ENCODE measurements at places on chromosomes 13 and 19.

DNA sequence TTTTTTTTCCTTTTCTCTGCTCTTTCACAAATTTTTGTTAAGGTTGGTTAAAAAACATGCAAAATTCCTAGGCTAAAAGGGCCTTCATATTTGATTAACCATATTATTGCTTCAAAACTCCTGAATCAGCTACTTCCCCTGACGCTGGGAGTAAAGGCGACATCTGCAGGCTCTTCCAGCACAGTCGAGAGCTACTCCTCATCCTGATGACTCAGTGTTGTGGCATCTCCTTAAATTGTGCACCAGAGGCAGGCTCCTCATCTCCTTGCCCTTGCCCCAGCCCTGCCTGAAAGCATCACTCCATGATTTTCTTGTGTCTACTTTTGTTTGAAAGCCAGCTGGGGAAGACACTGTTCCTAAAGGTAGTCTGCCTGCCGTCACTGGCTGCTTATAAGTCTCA is 24.5 kb upstream of the SOX1 start:
- DNase-seq = no peak

- no peak for DNase-seq
Measured at GRCh38 chr13:112653071-112653470, 36.8 kb upstream of the ATP11A start.

- no peak for DNase-seq
Measured at GRCh38 chr13:33543089-33543459, 257.5 kb upstream of the STARD13 start.

DNA sequence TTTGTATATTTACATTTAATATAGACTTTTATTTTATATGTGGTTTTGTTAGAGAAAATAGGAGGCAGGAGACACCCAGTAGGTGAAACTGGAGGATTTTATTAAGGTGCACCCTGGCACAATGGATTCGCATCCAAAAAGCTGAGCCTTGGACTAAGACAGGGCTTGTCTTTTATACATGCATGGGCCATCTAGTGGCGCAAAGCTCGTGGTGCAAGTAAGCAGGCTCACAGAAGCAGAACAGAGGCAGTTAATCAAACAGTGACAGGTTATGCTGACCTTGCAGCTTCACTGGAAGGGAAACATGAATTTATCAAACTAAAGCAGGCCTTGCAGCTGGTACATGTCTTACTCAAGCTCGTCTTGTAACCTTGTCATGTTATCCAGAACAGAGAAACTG is 58.8 kb upstream of the ZNF681 start:
- no peak for DNase-seq

DNA sequence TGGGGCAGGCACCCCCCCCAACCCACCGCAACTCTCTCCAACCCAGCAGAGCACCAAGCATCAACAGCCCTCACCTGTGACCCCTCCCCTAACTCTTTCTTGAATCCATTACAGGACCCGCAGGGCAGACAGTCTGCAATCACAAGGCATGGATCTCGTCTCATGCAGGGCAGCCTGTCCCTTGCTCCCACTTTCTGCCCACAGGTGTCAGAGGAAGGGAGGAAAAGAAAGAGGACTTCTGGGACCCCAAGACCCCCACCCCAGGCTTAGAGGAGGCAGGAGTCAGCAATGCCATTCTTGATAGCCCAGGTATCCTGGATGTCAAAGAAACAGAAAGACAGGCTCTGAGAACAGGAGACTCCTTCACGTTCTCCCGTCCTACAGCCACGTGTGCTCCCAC is 47.4 kb upstream of the TUBGCP3 start:
- DNase-seq = no peak

DNA sequence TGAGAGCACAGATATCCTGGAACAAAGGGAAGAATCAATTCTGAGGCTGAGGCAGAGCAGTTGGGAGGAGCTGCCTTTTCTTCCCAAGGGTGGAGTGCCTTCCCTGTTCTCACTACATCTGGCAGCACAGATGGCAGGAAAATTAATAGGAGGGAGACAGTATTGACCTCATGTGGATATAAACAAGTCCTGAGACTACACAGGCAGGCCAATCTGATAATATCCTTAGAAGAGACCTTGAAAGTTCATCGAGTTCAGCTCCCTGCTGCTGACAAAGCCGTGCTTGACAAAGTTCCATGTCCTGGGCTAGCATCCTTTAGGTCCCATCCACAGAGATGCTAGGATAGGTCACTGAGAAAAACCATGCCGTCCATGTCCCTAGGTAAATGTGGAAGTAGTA is 1451.5 kb downstream of the EFNB2 start:
- no peak for DNase-seq

- no peak for DNase-seq
Measured at GRCh38 chr13:113403255-113404104, 39.5 kb upstream of the GRTP1 start.

DNA sequence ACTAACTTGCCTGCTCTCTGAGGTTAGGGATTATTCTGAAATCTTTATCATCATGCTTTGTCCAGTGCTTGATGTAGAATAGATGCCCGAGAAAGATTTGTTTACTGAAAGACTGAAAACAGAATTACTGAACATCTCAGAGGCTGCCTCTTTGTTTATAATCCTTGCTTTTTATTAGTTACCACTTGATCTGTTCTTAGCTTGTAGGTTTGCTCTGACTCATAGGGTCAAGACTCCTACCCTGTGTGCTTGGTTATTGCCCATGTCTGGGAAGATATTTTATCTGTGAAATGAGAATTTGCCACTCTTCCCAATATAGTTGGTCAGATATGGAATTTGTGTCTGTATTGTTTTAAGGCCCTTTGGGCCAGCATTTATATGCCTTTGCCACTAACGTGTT is 675.3 kb downstream of the DIAPH3 start:
- DNase-seq = no peak

GRCh38 chr13:112994084-112994780 is 25.2 kb downstream of the MCF2L start:
- no peak for DNase-seq

- DNase-seq = no peak
Measured at GRCh38 chr19:45035755-45036154, 3.1 kb upstream of the CLASRP start.

DNA sequence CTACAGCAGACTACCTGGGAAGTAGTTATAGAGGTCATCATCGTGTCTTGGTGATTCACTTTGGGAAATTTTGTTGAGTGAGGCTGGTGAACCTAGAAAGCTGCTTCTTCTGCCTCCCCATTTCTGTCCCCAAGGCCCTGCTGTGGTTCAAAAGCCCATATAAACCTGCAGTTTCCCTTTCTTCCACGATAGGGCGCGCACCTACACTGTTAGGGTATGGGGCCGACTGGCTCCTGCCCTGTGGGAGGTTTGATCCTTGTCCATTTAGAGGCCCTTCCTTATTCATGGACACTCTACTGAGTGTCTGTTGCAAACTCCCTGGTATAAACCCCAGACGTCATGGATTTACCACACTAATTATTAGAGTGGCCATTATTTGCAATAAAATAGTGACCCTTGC is 191.8 kb downstream of the GGACT start:
- no peak for DNase-seq

GRCh38 chr13:112198396-112199010 is 131.6 kb downstream of the SOX1 start:
- no peak for DNase-seq

GRCh38 chr13:41467425-41467945 is 10.1 kb downstream of the RGCC start:
- no peak for DNase-seq

- DNase-seq = no peak
Measured at GRCh38 chr13:50403311-50403710, 388.1 kb downstream of the KCNRG start.

DNA sequence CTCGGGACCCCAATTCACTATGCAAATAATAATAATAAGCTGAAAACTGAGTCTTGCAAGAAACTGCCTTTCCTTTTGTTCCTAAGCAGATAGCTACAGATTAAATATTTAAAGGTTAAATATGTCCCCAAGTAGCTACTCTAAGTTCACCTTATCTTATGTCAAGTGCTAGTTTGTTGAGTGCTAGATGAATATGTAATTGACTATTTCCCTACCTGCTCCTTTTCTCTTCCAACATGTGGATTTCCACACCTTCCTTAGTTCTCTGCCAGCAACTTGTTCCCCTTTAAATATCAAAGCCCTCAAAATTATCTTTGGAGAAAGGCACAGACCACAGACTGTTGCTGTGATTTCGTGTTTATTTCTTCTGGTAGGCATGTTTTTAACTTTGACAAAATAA is 709.2 kb upstream of the SLITRK1 start:
- no peak for DNase-seq

DNA sequence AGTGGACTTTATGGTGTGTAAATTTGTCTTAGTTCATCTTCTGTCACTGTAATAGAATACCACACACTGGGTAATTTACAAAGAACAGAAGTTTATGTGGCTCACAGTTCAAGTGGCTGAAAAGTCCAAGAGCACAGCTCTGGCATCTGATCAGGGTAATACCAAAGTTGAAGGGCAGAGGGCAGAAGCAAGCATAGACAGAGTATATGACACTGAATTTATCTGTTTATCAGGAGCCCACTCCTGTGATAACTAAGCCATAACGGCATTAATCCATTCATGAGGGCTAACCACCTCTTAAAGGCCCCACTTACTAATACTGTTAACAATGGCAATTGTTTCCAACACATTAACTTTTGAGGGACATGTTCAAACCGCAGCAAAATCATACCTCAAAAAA is 4.0 kb upstream of the RFXAP start:
- no peak for DNase-seq

DNA sequence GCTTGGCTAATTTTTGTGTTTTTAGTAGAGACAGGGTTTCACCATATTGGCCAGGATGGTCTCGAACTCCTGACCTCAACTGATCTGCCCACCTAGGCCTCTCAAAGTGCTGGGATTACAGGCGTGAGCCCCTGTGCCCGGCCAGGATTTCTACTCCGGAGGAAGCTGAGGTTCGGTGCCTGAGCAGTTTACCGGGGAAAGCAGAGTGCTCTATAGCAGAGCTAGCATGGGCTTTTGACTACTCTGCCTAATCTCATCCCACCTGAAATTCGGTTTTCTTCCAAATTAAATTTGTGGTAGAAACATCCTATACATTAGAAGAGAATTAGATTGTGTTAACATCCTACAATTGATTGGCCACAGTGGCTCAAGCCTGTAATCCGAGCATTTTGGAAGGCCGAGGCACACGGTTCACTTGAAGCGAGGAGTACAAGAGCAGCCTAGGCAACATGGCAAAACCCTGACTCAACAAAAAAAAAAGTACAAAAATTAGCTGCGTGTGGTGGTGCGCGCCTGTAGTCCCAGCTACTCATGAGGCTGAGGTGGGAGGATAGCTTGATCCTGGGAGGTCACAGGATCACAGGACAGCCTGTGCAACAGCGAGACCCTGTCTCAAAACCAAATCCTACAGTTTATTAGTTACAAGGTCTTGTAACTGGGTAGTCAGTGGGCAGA is 1.6 kb downstream of the RPL13A start:
- no peak for DNase-seq
